Naive thymus-derived CD4-positive, alpha-beta T cell (primary cell): ENCODE measurements at places on chromosomes 11 and 22. TPM values are rescaled to one million over a fixed set of nuclear protein-coding genes. Genes with fewer than 3 reads are reported as not detected.

The GPHA2 gene
- not detected for polyA plus RNA-seq

The ME3 gene
- polyA plus RNA-seq = 0.48 TPM

The ST13 gene
- 222 TPM for polyA plus RNA-seq

The PDE3B gene
- 49.7 TPM for polyA plus RNA-seq

The OR1S2 gene
- not detected for polyA plus RNA-seq

The OR9Q2 gene
- not detected for polyA plus RNA-seq

The C1QTNF4 gene
- polyA plus RNA-seq = not detected

The DNAJB13 gene
- 0.45 TPM for polyA plus RNA-seq

The BUD13 gene
- polyA plus RNA-seq = 9.4 TPM

The APOA5 gene
- polyA plus RNA-seq = not detected

The RAB38 gene
- polyA plus RNA-seq = 0.14 TPM

The GGTLC3 gene
- polyA plus RNA-seq = not detected

The PNPLA3 gene
- not detected for polyA plus RNA-seq

The VPREB3 gene
- 1.5 TPM for polyA plus RNA-seq

DNA sequence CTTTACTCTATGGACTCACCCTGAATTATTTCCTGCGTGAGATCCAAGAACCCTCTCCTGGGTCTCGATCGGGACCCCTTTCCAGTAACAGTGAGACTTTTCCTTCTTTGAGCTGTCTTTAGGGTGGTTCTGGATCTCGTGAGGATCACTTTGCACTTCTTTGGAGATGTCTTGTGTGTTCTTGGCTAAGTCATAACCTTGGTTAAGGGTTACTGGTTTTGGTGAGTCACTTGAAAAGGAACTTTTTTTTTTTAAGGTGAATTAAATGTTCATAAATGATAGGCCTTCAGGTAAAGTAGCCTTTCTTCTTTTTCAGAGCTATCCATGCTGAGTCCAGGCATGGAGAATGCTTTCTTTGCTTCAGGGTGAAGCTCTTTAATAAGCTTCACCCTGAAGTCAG is 19.4 kb upstream of the GSTP1 start:
- no peak overlapping the region for H3K27ac ChIP-seq
- H3K4me1 ChIP-seq = no peaks in the 10 kb centered on the region
- H3K27me3 ChIP-seq = no peaks in the 10 kb centered on the region

- H3K4me1 ChIP-seq = no peaks in the 10 kb centered on the region
- no peak for DNase-seq
- H3K36me3 ChIP-seq = no peaks in the 10 kb centered on the region
- no peaks in the 10 kb centered on the region for H3K27me3 ChIP-seq
- H3K27ac ChIP-seq = no peak overlapping the region
- no peak overlapping the region for H3K4me3 ChIP-seq
These were observed 5.8 kb downstream of the MS4A6E start for GRCh38 chr11:60332846-60333245.

- no peak overlapping the region for H3K27ac ChIP-seq
- H3K4me1 ChIP-seq = no peaks in the 10 kb centered on the region
- no peak overlapping the region for H3K4me3 ChIP-seq
- no peak for DNase-seq
- H3K36me3 ChIP-seq = no peaks in the 10 kb centered on the region
These were observed 15.6 kb downstream of the PTH start for GRCh38 chr11:13480198-13480597.

DNA sequence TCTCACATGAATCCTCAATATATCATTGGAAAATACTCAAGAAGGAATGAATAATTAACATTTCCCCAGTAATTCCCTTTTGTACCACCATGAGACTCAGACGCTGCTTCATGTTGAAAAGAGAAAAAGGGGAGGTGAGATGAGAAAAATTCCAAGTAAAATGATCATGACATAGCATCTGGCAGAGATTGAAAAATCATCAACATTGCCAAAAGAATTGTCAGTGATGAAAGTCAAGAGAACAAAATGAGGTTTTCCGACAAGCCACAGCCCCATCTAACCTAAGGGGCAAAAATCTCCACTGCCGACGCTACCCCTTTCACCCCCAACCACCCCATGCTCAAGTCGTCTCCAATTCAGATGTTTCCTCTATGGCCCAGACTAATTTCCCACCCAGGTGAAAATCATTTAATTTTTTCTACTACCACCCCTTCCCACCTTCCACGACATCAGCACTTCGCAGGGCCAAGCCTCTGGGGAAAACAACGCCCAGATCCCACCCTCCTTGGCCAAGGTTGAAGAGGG is 1.2 kb downstream of the RAB6A start:
- no peaks in the 10 kb centered on the region for H3K27me3 ChIP-seq
- H3K4me1 ChIP-seq = peaks cover 15% of the 10 kb centered on the region
- H3K27ac ChIP-seq = peak overlapping the region; percentile 89
- no peaks in the 10 kb centered on the region for H3K36me3 ChIP-seq
- H3K4me3 ChIP-seq = peak overlapping the region; percentile 87

- peak overlapping the region; percentile 37 for H3K4me3 ChIP-seq
- H3K27ac ChIP-seq = no peak overlapping the region
- H3K36me3 ChIP-seq = no peaks in the 10 kb centered on the region
- DNase-seq = no peak
- H3K27me3 ChIP-seq = no peaks in the 10 kb centered on the region
- peaks cover 8% of the 10 kb centered on the region for H3K4me1 ChIP-seq
These were observed 31.6 kb upstream of the MYH9 start for GRCh38 chr22:36419177-36419911.

- H3K36me3 ChIP-seq = peaks cover 3% of the 10 kb centered on the region
- H3K27ac ChIP-seq = no peak overlapping the region
- H3K4me3 ChIP-seq = no peak overlapping the region
- H3K27me3 ChIP-seq = no peaks in the 10 kb centered on the region
These were observed 10.8 kb downstream of the KCTD17 start for GRCh38 chr22:37062376-37062675.

GRCh38 chr11:102192349-102193066 is 82.3 kb downstream of the YAP1 start:
- no peak for DNase-seq
- no peaks in the 10 kb centered on the region for H3K36me3 ChIP-seq
- H3K4me1 ChIP-seq = no peaks in the 10 kb centered on the region
- no peaks in the 10 kb centered on the region for H3K27me3 ChIP-seq

GRCh38 chr11:65404638-65405339 is 17.8 kb upstream of the NEAT1 start:
- DNase-seq = no peak
- peaks cover 68% of the 10 kb centered on the region for H3K36me3 ChIP-seq
- H3K27me3 ChIP-seq = no peaks in the 10 kb centered on the region
- no peak overlapping the region for H3K27ac ChIP-seq
- H3K4me3 ChIP-seq = no peak overlapping the region

DNA sequence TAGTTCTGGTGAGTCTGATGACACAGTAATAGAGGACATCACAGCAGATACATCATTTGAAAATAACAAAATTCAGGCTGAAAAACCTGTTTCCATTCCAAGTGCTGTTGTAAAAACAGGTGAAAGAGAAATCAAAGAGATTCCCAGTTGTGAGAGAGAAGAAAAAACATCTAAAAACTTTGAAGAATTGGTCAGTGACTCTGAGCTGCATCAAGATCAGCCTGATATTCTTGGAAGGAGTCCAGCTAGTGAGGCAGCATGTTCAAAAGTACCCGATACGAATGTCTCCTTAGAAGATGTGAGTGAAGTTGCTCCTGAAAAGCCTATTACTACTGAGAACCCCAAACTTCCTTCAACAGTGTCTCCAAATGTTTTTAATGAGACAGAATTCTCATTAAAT is 38.7 kb downstream of the RTN3 start:
- H3K27me3 ChIP-seq = no peaks in the 10 kb centered on the region
- no peaks in the 10 kb centered on the region for H3K4me1 ChIP-seq
- no peaks in the 10 kb centered on the region for H3K36me3 ChIP-seq
- H3K4me3 ChIP-seq = no peak overlapping the region
- no peak overlapping the region for H3K27ac ChIP-seq

DNA sequence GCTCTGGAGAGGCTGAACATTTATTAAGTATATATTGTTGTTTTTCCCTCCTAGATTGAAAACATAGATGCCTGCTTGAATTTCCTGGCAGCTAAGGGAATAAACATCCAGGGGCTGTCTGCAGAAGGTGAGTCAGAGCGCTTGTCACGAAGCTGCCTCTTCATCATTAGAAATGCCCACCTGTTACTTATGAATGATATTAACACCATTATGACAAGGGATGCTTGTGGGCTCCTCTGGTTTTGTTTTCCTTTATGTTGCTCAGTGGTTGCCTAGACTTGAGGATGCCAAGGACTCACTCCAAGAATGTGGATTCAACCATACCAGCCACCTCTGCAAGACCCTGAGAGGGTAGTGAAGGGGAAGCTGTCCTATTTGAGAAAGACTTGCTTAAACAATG is 156.2 kb downstream of the NAV2 start:
- no peak for DNase-seq
- H3K27me3 ChIP-seq = no peaks in the 10 kb centered on the region
- no peak overlapping the region for H3K27ac ChIP-seq

DNA sequence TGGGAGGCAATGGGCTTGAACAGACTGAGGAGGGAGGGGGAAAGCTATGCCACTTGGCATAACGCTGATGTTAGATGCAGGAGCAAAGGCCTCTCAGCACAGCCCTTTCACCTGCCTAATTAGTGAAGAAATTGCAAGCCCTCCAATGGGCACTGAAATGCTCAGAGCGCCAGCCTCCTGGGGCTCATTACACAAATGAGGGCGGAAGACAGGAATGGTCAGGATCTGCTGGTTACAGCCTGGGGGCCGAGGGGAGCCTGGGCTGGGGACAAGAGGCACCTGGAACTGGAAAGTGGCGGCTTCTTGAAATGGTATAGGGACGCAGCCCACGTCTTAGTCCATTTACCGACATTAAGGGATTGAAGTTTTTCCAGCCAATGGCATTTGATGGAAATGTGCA is 50.2 kb upstream of the PLET1 start:
- DNase-seq = no peak
- no peaks in the 10 kb centered on the region for H3K27me3 ChIP-seq
- H3K4me1 ChIP-seq = no peaks in the 10 kb centered on the region
- H3K27ac ChIP-seq = no peak overlapping the region
- no peak overlapping the region for H3K4me3 ChIP-seq

- no peaks in the 10 kb centered on the region for H3K27me3 ChIP-seq
- no peak for DNase-seq
- no peaks in the 10 kb centered on the region for H3K4me1 ChIP-seq
- no peak overlapping the region for H3K27ac ChIP-seq
- H3K36me3 ChIP-seq = peaks cover 9% of the 10 kb centered on the region
- no peak overlapping the region for H3K4me3 ChIP-seq
These were observed 15.6 kb downstream of the PISD start for GRCh38 chr22:31646186-31647019.

- H3K4me1 ChIP-seq = peaks cover 25% of the 10 kb centered on the region
- no peaks in the 10 kb centered on the region for H3K36me3 ChIP-seq
- peak within 1 kb of the TSS; percentile 63 for H3K4me3 ChIP-seq
- H3K27ac ChIP-seq = peak within 1 kb of the TSS; percentile 90
- DNase-seq = peak; percentile 94
These were observed at the start of gene DUSP8 for GRCh38 chr11:1572197-1573076. TSS of gene DUSP8 (minus strand) at chr11:1572271. CDS start at chr11:1565826, 6,445 bp downstream.

- no peaks in the 10 kb centered on the region for H3K4me1 ChIP-seq
- no peaks in the 10 kb centered on the region for H3K27me3 ChIP-seq
- no peaks in the 10 kb centered on the region for H3K36me3 ChIP-seq
These were observed 3.3 kb downstream of the TESMIN start for GRCh38 chr11:68748061-68748460.

DNA sequence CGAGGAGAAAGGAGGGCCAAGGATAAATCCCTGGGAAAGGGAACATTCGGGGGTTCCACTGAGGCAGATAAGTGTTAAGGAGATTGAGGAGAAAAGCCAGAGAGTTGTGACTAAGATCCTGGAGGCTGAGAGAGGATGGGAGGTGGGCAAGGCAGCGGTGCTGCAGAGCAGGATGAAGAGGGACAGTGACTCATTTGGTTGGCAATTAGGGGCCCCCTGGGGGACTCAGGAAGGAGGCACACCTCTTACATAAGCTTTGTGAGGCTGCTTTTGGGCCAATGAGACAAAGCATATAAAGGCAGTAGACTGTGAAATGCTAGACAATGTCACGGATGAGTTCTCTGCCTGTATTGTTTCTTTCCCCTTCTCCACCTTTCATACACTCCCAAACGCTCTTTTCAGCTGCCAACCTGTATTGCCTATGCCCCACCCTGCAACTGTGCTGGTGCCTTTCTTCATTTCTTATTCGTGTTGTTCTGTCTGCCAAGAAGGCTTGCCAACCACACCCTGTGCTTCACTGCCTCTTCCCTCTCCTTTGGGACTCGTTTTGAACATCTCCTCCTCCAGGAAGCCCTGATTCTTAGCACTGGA is 246.8 kb upstream of the KIRREL3 start:
- H3K4me1 ChIP-seq = no peaks in the 10 kb centered on the region
- no peaks in the 10 kb centered on the region for H3K36me3 ChIP-seq
- no peak overlapping the region for H3K4me3 ChIP-seq
- no peaks in the 10 kb centered on the region for H3K27me3 ChIP-seq

- peak; percentile 63 for DNase-seq
- H3K36me3 ChIP-seq = peaks cover 29% of the 10 kb centered on the region
- peaks cover 12% of the 10 kb centered on the region for H3K4me1 ChIP-seq
- peak overlapping the region; percentile 99 for H3K27ac ChIP-seq
- peak overlapping the region; percentile 99 for H3K4me3 ChIP-seq
- H3K27me3 ChIP-seq = no peaks in the 10 kb centered on the region
These were observed 661 bp upstream of the MALAT1 start for GRCh38 chr11:65498042-65498726.

- H3K4me1 ChIP-seq = no peaks in the 10 kb centered on the region
- no peak overlapping the region for H3K27ac ChIP-seq
- H3K4me3 ChIP-seq = no peak overlapping the region
These were observed 10.0 kb downstream of the MUC5B start for GRCh38 chr11:1232883-1233321.

- H3K27me3 ChIP-seq = no peaks in the 10 kb centered on the region
- peaks cover 32% of the 10 kb centered on the region for H3K4me1 ChIP-seq
- peak overlapping the region; percentile 55 for H3K4me3 ChIP-seq
- no peak for DNase-seq
- no peaks in the 10 kb centered on the region for H3K36me3 ChIP-seq
These were observed 922 bp upstream of the CSNK1E start for GRCh38 chr22:38317995-38318715.

DNA sequence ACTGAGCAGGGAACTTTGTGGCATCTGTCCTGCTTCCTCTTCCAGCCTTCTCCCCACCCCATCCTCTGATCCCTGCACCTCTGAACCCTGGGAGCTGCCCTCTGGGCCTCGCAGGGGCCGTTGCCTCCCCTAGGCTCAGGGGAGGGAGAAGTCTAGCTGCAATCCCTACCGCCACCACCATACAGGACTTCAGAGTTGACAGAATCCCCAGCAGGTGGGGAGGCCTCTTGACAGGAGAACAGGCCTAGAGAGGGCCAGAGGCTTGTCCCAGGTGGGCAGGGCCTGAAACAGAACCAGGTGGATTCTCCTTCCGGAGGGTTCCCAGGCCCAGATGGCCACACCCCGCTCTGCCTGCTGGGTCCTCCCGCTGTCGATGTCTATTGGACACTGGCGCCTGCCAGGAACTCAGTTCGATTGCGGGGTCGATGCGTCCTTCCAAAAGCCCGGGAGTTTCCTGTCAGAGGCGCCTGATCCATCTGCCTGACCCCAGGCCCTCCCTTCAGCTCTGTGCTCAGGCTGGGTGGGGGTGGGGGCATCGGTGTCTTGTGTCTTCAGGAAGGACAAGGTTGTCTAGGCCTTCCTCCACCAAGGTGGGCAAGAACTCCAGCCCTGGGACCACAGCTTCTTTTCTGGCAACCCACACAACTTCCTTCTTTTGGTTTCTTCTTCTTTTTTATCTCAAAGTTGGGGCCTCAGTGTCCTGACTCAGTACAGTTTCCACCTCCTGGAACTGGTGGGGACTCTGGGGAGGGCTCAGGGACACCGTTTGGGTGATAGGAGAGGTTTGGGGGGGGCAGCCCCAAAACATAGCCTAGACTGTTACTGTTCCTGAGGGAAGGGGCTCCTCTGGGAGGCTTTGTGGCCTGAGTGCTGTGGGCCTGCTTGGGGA is 6.4 kb downstream of the STARD10 start:
- no peak overlapping the region for H3K4me3 ChIP-seq
- no peak overlapping the region for H3K27ac ChIP-seq
- DNase-seq = no peak
